ENCODE measurements at places on chromosomes 11 and 22.

DNA sequence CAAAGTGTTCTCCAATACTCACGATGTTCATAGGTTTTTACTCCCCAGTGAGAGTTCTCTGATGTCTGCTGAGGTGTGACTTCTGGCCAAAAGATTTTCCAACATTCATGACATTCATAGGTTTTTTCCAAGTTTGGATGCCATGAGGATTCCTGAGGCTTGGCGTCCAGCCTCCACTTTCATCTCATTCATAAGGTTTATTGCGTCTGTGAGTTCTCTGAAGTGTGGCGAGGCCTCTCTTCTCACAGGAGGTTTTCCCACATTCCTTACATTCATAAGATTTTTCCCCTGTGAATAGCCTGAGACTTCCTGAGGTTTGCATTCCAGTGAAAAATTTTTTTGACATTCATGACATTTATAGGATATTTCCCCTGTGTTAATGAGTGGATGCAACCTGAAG is 1014.1 kb downstream of the LRRC4C start:
- DNase-seq, result no peak

GRCh38 chr11:121367001-121367843 is 74.7 kb downstream of the SC5D start:
- no peak for DNase-seq

DNA sequence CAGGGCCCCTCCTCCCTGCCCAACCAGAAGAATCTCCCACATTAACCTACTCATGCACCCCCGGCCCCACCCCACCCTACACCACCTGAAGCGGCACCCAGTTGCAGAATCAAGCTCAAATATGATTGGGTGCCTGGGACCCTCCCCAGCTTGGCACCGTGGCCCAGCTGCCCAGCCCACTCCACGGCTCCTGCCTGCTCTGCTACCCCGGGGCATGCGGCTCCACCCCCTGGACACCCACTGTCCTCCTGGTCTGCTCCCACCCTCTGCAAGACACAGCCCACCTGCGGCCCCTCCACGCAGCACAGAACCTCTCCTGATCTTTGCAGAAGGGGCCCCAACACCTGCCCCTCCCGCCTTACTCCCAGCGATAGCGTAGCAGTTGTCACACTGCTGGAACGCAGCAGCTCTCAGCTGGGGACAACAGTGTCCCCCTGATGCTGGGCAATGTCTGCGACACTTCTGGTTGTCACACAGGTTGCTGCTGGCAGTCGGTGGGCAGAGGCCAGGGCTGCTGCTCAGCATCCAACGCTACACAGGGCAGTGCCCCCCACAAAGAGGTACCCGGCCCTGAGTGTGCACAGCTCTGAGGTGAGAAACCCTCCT is 32.0 kb upstream of the TESMIN start:
- DNase-seq, result no peak

GRCh38 chr11:63165706-63166310 is 21.8 kb upstream of the SLC22A24 start:
- DNase-seq, result no peak

- DNase-seq, result no peak
Observed at GRCh38 chr22:36399472-36399778, 11.7 kb upstream of the MYH9 start.

- peak; percentile 78 for DNase-seq
Observed at GRCh38 chr11:45859661-45860140, 12.4 kb downstream of the CRY2 start.

DNA sequence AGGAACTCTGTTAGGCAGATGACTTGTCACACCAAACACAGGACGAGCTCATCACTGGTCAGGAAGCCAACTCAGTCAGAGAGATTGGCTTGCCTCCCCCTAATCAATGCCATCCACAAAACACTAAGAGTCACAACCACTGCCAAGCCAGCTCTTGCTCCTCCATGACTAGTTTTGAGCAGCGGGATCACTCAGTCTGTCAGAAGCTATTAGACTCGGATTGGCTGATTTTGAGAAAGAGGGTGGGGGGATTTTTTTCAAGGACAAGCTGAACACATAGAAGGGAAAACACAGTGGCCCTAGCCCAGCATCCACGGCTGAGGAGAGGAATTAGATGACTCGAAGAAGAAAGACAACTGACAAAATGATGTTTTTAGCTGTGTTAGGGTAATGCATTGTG is 55.9 kb downstream of the SEZ6L start:
- no peak for DNase-seq

- DNase-seq, result no peak
Observed at GRCh38 chr11:91174734-91175133, 951.9 kb upstream of the CHORDC1 start.

DNA sequence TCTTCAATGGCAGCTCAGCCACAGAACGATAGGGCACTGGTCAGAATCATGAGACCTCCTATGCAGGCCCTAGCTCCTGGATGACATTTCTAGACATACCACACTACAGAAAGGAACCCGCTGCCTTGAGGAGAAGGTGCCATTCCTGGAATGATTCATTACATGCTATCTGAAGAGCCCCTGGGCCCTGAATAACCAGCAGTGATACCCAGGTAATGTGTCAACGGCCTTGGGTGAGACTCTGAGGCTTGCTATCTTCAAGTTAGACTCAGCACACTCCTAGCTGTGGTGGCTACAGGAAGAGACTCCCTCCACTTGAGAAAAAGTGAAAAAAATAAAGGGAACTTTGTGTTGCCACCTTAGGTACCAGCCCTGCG is 161.2 kb upstream of the GRIA4 start:
- no peak for DNase-seq

DNA sequence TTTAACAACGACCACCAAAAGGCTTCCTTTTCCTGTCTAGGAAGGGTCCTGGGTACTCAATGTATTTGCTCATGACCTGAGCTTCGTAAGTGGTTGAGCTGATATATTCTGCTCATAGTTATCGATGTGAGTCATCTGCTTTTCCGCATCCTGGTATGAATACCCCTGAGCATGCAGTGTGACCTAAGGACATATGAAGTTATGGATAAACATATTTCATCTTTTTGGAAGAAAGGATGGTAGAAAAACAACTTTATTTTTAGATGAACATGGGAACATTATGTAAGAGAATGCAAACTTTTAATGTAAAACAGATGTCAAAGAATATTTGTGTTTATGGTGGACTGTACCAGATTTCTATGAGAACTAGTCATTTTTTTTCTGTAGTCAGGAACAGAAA is 28.4 kb downstream of the TRPC6 start:
- DNase-seq, result no peak

DNA sequence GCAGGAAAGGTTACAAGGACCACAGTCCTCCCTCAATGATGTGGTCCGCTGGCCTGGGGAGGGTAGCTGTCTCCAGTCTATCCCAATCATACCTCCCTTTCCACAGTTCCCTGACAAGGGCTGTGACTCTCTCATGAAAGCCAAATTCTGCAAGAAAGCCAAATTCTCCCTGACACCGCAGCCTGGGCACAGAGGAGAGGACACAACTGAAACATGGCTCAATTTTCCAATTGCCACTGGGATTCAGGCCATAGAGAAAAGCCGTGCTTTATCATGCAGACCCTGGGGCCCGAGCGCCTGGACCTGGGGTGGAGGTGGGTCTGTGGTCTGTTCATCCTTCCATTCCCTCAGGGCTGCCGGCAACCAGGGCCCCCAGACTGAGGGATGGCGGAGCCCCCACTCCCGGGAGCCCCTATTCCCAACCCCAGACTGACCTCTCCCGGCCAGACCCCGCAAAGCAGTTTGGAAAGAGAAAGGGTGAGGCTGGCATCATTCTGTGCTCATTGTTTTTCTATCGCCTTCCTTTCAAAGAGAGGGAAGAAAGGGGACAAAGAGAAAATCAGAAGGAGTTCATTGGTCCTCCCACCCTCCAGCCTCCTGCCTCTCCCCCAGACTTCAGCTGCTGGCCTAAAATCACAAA is 239.5 kb downstream of the BUD13 start:
- no peak for DNase-seq

DNA sequence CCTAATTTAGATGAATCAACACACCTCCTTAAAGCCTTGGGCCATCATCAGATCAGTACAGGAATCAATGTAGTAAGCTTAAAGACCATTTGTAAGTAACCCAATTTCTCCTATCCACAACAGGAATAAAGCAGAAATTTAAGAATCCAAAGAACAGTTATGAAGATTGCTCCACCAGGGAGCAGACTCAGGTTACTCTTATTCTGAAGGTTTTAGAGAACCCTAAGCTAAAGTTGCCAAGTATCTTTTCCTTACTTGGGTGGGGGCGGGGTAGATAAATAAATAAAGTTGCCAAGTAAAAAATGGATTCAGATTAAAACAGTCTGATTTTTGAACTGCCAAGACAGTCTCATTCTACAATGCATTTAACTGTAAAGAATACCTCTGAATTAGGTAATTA is 18.1 kb downstream of the CKAP5 start:
- no peak for DNase-seq

GRCh38 chr11:75063741-75064314 is 32.8 kb downstream of the OR2AT4 start:
- DNase-seq, result no peak

DNA sequence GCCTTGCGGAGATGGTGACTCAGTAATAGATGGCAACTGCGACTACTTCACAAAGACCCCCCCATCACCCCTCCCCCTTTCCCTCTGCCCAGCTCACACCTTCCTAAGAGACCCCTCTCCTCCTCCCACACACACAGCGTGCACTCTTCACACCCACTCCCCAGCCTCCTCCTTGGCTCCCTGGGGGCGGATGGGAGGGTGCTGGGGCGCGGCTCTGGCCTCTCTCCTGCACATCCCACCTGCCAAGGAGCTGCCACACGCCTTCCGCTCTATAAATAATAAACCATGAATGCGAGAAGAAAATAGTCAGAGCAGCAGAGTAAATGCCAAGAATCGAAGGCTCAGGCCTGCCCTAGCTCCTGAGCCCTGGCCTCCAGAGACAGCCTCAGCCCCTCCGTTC is 4.5 kb downstream of the P2RX3 start:
- DNase-seq, result no peak

- DNase-seq, result no peak
Observed at GRCh38 chr11:134613646-134614045, 201.6 kb upstream of the B3GAT1 start.

GRCh38 chr11:1644601-1645356 is 15.2 kb downstream of the KRTAP5-5 start:
- no peak for DNase-seq

- no peak for DNase-seq
Observed at GRCh38 chr11:1106387-1106786, 31.7 kb downstream of the MUC2 start.

GRCh38 chr11:102223859-102224258 is 93.4 kb upstream of the BIRC3 start:
- no peak for DNase-seq

DNA sequence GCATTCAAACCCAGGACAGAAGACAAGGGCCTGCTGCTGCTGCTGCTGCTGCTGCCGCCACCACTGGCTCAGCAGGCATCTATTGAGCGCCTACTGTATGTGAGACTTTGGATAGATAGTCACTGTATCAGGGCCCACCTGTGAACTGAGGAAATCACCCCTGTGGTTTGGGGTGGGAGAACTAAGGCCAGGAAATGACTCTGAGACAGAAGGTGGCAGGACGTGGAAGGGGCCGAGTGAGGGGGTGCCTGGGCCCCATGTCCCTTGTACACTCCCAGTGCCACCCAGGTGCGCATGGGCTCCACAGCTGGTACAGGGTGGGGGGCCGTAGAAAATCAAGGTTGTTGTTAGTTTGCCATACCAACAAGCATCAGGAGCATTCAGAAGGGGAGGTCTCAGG is 50.6 kb downstream of the ARHGAP8 start:
- DNase-seq, result no peak

DNA sequence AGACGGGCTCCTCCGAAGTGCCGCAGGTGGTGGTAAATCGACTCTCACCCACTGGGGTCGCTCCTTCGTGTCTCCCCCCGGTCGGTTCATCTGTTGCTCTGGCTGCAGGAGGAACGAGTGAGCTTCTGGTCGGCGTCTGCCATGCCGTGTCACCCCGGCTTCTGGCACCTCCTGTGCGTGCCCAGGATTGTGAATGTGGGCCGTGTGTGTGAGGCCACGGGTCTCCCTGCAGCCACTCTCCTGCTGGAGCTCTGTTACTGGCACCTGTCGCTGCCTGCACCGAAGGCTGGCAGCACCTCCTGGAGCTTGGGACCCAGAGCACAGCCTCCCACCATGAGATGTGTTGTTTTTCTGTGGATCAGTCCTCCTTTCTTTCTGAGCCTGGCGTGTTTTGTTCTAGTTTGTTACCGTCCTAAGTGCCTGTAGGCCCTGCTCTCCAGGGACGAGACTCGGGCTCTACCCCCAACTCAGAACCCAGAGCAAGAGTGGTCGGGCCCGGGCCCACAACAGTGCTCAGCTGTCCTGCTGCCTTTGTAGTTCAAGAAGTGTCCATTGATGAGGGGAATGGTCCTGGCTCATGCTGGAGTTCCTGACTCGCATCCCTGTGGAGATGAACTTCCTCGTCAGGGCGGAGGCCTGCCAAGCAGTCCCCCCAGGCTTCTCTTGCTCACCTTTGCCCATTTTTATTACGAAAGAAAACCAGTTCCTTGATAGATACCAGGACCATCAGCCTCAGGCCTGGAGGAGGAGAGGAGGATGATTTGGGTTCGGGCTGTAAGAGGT is 66.6 kb downstream of the MED15 start:
- no peak for DNase-seq

- no peak for DNase-seq
Observed at GRCh38 chr11:91373497-91373896, 851.1 kb upstream of the FAT3 start.

DNA sequence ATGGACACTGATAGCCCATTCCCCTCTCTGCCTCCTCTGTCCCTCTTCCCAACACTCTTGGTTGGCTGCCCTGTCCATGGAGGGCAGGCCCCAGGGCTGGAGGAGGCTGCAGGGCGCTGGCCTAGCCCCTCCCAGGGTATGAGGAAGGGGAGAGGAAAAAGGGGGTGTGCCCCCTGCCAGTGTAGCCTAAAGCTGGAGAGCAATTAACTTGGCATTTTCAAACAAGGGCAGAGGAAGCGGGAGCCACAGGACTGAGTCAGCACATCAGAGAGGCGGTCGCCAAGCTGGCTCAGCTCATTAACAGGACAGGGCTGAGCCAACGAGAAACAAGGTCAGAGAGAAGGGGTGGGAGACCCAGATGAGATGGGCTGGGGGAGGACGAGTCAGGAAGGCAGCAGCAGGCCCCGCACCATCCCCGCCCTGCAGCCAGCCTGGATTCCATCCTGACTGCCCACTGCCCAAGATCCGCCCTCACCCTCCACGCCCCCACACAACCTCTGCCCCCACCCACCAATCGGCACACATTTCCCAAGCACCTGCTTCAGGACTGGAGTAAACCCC is 76.3 kb downstream of the BUD13 start:
- no peak for DNase-seq

GRCh38 chr11:98411777-98412176 is 609.0 kb upstream of the CNTN5 start:
- DNase-seq, result no peak

GRCh38 chr11:72231396-72232259 is 7.1 kb downstream of the INPPL1 start:
- DNase-seq, result no peak

GRCh38 chr22:38793721-38794466 is at the start of gene DNAL4:
DNAL4 (minus strand) TSS chr22:38794143; CDS start chr22:38782731, 11,412 bp downstream.
- peak; percentile 87 for DNase-seq

GRCh38 chr11:19957294-19957943 is 202.9 kb downstream of the DBX1 start:
- DNase-seq, result no peak

Data from hippocampal formation (tissue), 2 donors.